Hematopoietic multipotent progenitor cell treated with erythropoietin and hydrocortisone succinate and interleukin-3 and kit ligand, for 6 days (in vitro differentiated cells): ENCODE measurements at places on chromosomes 2 and 18.

DNA sequence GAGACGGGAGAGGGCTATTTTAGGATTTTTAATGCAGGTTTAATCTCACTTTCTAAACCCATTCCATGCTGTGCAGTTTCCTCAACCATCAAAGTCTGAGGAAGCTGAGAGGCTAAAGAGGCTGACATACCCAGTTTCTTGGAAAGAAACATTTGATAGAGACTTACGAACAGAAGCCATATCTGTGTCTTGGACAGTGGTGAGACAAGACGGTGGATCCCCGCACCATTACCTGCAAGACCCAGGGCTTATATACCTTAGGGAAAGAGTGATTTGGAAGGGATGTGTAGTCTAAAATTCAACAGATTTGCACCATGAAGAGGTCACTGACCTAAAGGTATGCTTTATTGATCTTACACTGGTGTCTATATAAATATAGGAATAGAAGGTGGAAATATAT lies 13.5 kb downstream of the EEF1B2 start:
- no peak for DNase-seq

- peak; percentile 4 for DNase-seq
Observed at GRCh38 chr18:38690626-38691025, 1125.0 kb upstream of the CELF4 start.

DNA sequence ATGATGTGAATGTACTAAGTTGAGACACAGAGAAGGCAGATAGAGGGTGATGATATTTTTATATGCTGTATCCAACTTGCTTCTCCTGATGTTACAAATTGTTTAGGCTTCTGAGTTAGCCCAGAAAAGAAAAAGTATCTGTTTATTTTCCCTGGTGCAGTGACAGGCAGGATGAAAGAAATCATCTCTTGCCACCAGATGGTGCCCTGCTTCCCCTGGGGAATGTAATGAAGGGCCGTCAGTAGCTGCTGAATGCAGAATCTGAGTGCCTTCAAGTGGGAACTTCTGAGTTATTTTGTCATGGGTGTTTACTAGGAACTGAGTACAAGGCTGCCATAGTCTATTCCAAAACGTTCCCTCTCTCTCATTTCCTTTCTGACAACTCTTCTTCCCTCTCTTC lies 525.6 kb downstream of the MBD2 start:
- DNase-seq, result peak; percentile 14

GRCh38 chr2:36013064-36013463 lies 342.5 kb upstream of the CRIM1 start:
- no peak for DNase-seq

DNA sequence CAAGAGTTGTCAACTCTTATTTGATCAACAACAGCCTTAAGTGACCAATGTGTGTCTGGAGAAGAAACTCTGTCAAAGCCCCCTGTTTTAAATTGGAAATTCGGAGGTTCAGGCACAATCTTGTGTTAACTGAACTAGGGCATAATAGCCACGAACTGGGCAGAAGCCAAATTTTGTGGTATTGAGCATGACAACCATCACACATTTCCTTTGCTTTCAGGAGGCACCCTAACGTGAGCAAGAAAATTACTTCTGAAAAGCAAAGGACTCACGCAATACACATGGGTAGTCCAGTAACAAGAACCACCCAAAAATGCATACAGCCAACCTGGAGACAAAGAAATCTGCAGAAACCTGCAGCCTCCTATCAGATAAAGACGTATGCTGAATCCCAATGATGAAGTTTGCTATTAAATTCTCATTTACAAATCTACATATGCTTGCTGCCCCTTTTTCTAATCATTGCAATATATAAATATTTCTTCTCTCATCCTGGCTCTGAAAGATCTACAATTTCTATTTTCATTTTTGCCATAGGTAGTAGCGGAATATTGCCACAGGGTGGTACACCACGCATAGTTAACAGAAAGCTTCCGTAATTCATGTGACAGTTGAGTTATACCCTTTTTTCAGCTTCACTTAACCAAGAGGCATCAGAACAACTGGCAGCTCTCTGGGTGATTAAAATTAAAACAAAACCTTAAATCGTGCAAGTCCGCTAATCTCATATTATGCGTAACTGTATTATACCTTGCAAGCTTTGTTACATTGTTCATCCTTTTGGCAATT lies 495.8 kb downstream of the NRXN1 start:
- DNase-seq, result peak; percentile 63

- DNase-seq, result no peak
Observed at GRCh38 chr2:23618265-23618664, 233.3 kb downstream of the KLHL29 start.
